Dermis blood vessel endothelial cell (primary cell): ENCODE measurements at places on chromosomes 13 and 19.

DNA sequence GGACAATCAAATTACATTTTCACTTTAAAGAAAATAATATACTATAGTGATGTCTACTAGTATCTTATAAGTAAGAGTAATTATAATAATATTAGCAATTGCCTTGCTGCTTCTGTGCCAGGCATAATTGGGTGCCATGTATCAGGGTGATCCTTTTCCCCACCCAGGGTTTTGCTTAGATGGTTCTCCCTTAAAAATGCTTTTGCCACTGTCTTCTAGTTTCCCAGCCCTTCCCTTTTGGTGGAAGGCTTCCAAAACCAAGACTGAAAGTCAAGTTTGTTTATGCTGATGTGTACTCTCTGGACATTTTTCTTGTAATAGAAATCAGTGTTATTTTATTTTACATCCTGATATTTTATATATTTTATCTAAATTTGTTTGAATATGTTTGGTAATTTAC is 77.8 kb downstream of the ITGBL1 start:
- DNase-seq: no peak

- no peak for DNase-seq
Observed at GRCh38 chr13:35567406-35567980, 91.0 kb upstream of the MAB21L1 start.

DNA sequence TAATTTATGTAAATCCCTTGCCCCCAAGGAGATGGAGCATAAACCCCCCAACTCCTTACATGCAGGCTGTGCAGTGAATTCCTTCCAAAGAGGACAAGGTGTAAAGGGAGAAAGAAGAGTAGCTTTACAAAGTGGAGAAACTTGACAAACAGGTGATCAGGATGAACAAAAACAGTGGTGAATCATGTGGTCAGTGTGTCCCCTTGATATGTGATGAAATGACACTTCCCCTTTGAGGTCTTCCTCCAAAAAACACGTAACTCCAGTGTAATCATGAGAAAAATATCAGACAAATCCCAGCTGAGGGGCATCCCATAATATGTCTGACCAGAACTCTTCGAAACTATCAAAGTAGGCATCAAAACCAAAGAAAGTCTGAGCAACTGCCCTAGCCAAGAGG is 29.5 kb upstream of the AKT2 start:
- no peak for DNase-seq

DNA sequence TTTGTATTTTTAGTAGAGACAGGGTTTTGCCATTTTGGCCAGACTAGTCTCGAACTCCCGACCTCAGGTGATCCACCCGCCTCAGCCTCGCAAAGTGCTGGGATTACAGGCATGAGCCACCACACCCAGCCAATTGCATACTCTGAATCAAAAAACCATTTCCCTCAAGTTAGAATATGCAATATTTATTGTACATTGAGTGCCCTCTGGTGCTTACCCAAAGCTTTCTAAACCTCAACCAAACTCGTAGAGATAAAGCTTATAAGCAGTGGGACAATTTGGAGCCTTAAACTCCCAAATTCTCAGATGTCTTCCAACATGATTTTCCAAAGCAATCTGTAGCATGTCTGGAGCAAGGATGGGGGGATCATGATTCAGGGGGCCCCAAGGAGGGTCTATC is 22.4 kb downstream of the RFXAP start:
- no peak for DNase-seq

DNA sequence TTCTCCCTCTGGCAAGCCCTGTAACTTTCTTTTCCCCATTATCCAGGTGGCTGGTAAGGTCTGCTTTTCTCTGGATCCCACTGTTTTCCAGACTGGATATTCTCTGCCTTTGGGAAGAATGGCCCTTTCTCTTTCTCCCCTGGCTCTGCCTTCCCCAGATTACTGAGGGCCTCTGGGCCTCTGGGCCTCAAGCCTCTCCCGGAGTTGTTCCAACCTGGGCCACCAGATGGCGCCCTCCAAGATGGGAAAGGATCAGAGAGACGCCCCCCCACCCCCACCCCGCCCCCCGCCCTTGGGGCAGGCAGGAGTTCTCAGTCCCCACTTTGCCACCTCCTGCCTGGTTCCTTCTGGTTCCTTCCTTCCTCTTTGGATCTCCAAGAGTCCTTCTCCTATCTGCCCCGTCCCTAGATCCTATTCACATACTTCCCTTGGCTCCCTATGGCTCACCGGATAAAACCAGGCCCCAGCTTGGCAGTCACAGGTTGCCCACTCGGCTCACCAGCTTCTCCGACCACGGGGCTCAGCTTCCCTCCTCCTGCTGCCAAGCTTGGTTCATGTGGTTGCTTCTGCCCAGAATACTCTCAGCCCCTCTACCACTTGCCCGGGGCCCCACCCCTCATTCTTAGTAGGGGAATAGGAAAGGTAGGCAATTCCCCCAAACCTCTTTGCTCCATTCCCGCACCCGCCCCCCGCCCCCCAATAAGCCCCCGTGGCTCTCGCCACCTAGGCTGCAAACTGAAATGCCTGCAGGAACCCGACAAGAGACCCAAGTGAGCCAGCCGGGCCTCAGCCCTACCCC is 13.1 kb downstream of the EPS8L1 start:
- peak; percentile 82 for DNase-seq

DNA sequence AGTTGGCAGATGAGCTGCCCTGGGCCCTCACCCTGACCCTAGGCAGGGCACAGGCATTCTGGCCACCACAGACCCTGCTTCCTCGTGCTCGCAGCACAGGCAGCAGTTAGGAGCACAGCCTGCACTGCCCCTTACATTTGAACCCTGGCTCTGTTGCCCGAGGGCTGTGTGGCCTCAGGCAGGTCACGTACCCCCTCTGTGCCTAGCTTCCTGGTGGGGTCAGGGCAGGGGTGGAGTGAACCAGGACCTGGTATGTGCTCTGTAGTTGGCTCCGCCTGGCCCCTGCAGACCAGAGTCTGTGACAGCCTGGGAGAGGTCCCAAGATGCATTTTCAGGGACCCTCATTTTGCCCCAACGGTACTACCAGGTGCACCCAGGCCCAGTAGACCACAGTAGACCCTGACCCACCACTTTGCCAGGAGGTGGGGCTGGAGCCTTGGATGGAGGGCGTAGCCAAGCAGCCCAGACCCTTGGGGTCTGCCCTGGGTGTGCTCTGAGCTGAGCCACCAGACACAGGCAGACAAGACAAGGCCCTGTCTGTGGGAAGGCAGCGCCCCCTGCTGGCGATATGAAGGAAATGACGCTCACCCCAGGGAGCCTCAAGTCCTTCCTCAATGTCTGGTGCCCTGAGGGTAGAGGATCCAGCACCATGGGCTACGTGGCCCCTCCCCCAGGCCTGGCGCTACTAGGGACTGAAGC is 9.1 kb downstream of the LYL1 start:
- DNase-seq: peak; percentile 91

DNA sequence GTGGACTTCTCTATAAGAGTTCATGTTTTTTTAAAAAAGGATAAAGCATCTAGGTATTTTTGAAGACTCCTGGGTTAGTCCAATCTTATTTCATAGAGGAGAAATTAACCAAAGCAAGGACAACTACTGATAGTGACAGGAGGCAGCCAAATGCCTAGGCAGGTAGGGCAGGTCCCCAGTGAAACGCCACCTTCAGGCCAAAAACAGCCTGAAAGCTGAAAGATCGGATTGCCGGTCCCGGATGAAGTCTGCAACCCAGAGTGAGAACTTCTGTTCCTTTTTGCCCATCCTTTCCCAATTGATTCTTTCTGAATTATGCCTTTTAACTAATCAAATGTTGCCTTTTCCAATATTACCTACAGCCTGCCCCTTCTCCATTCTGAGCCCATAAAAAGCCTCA is 6.1 kb upstream of the GGACT start:
- no peak for DNase-seq

DNA sequence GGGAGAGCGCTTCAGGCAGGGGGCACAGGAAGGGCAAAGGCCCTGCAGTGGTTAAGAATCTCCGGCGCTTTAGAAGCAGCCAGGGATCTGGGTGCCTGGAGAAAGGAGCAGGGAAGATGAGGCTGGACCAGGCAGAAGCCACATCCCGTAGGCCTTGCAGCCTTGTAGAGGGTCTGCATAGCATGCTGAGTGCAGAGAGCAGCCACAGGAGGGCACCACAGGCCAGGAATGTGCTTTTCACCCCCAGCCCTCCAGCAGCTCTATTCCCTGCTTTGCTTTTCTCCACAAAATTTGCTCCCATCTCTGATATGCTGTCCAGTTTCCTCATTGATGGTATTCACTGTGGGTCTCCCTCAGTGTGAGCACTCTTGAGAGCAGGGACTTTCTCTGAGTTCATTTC is 5.7 kb downstream of the WDR62 start:
- DNase-seq: peak; percentile 85

GRCh38 chr13:114088234-114088633 is 44.2 kb downstream of the RASA3 start:
- DNase-seq: no peak

DNA sequence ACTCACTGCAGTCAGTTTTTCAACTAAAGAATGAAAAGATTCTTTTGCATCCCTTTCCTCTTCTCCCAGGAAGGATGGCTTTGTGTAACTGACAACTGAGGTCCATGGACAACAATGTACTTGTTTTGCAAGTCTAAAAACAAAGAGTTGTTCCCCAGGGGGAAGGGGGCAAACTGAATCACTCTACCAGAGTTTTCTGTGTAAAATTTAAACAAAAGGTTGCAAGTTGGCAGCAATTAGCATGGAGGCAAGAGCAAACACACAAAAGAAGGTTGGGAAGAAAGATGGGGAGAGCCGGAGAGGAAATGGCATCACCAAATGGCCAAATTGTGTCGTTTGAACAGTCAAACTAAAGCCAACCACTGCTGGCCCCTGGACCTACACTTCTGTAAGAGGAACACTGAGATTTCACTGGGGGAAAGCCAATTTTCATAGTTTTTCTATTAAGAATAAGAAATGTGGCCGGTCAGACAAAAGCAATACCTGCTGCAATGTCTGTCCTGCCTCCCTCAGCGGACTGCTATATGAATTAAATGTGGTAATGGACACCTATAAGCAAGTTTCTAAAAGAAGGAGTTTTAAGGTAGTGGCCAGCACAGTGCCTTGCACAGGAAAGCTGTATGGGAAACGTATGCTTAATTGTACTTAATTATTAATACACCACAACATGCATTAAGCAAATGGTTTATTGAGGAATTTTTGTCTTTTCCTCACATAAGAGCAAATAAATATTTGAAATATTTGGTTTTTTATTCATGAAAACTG is 16.1 kb upstream of the SACS start:
- DNase-seq: no peak

- DNase-seq: no peak
Observed at GRCh38 chr19:30229525-30230174, 142.5 kb upstream of the ZNF536 start.

DNA sequence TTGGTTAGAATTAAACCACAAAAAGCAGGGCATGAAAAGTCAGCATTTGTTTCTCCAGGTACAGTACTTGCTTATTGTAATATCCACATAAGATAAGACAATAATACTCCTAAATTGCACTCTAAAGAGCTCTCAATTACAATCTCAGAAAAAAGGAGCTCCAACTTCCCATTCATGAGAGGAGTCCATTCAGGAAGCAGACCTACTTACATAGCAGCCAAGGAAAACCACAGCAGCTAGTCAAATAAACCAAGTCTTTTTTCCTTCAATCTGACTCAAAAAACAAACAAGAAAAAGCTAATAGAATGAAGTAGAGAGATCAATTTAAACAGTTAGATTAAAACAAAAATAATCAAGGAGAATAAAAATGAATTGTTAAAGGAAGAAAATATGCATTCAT is 885.2 kb upstream of the SLITRK6 start:
- DNase-seq: no peak

DNA sequence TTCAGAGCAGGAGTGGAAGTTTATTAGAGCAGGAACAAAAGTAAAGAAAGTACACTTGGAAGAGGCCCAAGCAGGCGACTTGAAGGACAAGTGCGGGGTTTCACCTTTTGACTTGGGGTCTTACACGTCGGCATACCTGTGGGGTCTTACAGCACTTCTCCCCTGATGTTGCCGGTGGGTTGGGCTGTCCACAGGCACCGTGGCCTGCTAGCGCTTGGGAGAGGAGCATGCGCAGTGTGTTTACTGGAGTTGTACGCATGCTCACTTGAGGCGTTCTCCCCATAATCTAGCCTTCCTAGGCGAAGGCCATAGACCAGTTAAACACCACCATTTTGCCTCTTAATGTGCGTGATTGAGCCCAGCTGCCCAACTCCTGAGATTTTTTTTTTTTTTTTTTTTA is 25.0 kb upstream of the PLEKHF1 start:
- no peak for DNase-seq

DNA sequence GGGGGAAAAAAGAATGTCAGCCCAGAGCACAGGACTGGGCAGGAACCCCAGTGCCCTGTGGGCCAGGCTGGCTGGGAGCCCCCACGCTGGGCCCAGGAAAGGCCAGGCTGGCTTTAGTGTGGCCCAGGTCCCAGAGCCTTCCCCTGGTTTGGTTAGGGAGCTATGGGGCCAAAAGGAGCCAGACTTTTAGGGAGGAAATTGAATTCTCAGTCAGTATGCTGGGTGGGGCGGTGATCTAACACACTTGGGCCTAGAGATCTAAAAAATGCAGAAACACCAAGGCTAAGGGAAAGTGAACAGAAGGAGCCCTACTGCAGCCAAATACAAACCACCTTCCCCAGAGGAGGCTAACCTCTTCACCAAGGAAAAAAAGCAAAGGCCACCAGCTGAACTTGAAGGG is 137.5 kb downstream of the CRYL1 start:
- no peak for DNase-seq

DNA sequence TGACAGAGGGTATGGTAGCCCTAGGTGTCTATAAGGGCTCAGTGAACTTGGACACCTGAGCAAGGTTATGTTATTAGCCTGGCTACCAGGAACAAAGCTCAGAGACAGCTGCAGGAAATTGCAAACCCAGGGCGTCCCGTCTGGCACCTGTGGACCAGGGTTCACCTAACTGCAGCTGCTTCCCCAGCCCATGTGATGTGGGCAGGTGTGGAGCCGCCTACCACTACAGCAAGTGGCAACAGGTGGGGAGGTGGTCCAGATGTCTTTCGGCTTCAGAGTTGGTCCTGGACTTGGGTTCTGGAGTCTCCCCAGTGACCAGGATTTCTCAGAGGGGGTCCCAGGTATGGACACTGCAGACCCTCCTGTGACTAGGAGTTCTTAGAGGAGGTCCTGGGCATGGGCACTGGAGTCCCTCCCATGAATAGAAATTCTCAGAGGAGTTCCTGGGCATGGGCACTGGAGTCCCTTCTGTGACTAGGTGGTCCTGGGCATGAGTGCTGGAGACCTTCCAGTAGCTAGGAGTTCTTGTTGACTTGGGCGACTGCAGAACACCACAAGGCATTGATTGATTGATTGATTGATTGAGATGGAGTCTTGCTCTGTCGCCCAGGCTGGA is 25.2 kb downstream of the ACTL9 start:
- no peak for DNase-seq

DNA sequence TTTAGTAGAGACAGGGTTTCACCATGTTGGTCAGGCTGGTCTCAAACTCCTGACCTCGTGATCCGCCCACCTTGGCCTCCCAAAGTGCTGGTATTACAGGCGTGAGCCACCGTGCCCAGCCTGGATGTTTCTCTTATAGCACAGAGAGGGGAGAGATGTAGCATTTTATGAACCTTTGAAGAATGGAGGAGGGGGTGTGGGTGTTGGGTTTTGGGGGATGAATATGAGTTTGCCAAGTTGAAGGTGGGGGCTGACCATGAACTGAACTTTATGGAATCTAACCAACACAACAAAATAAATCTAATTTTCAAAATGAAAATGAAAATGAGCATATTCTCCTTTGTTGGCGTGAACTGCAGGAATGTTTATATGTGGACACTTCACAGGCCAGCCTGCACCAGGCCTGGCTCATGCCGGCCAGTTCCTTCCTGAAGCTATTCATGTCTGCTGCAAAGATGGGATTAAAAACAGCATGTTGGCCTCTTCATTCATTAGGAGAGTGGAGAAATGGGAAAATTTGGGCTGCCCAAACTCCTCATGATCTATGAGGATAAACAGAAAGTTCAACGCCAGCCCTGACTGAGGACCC is 39.5 kb upstream of the HOMER3 start:
- peak; percentile 28 for DNase-seq
